Kasumi-1 (cell line): ENCODE measurements at places on chromosomes 5 and 9.

- DNase-seq: no peak
These were observed 92.1 kb upstream of the IFNE start for GRCh38 chr9:21574261-21574660.

DNA sequence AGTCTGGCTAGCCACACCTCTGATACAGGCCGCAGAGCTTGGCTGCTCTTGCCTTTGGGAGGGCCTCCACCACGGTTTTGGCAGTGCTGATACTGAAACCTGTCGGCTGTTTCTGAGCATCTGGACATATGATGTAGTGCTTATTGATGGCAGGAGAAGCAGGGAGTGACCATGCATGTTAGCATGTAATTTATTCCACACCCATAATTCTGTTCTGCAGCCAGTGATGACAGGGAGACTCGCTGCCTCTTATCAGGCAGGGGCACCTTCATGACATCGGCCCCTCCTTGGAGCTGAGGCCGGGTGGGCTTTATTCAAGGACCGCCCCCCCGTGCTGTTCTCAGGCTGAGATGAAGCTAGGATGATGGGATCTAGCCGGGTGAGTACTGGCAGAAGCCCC, 49.0 kb downstream of the OLFM1 start:
- DNase-seq: no peak

DNA sequence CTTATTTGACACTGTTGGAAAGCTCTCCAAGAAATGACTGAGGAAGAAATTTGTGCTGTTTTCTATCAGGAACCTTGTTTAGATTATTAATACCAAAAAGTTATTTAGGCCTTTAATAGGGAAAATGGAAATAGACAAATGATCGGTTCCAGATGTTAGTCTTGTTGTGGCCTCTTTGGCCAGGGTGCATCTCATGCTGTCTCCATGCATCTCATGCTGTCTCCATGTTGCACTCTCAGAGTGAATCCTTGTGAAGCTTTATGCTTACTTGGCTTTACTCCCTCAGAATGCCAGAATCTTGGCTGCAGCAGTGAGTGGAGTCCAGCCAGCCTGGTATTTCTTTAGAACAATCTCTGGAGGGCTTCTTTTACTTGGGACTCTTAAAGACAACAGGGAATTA, 185.5 kb downstream of the ARHGAP26 start:
- no peak for DNase-seq

DNA sequence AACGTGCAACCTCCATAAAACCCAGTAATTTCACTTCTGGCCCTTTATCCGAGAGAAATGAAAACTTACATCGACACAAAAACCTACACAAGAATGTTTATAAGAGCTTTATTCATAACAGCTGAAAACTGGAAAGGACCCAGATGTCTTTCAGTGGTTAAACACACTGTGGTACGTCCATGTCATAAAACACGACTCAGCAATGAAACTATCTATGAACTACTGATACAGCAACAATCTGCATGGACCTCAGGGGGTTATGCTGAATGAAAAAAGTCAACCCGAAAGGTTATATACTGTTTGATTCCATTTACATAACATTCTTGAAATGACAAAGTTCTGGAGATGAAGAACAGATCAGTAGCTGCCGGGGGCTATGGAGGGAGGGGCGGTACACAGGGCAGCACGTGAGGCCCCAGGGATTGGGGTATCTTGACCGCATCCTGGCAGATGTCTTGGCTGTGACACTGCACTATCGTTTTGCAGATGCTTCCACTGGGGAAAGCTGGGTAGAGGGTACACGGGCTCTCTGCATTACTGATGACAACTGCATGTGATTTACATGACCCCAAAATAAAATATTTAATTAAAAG, 4.1 kb downstream of the CCDC127 start:
- DNase-seq: no peak

DNA sequence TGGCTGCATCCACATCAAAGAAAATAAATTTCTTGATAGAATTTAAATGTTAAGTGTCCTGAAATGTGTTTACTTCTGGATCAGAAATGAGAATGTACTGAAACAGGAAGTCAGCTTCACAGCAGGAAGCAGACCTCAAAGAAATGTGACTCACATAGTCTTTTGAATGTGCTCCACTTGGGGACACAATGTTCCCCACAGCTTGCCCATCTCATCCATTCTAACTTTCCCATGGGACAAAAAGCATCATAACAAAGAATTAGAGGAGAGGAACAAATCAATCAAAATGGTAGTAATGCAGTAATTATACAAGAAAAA, 85.7 kb downstream of the GRAMD2B start:
- peak; percentile 55 for DNase-seq

GRCh38 chr9:85004818-85005413, 335.4 kb downstream of the NTRK2 start:
- DNase-seq: no peak

- DNase-seq: no peak
These were observed 19.4 kb downstream of the ZNF346 start for GRCh38 chr5:177041936-177042335.

GRCh38 chr5:38375423-38375822, 117.1 kb downstream of the EGFLAM start:
- DNase-seq: no peak

DNA sequence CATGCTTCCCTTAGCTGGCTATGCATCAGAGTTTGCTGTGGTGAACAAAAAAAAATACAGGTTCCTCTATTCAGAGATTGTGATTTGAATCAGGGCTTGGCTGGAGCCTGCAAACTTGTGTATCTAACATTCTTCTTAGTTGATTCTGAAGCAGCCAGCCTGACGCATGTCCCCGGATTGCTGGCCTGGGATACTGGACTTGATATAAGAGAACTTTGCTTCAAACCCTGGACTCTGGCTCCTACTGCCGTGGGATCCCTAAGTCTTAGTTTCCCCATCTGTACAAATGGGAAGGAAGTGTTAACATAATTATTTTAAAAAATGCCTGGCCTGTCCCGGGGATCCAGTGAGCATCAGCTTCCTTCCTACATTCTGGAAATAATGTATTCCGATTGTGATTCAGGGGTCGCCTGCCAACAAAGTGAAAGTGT, 292.8 kb downstream of the ARHGEF28 start:
- DNase-seq: no peak

GRCh38 chr5:155482428-155482827, 468.9 kb downstream of the KIF4B start:
- no peak for DNase-seq

DNA sequence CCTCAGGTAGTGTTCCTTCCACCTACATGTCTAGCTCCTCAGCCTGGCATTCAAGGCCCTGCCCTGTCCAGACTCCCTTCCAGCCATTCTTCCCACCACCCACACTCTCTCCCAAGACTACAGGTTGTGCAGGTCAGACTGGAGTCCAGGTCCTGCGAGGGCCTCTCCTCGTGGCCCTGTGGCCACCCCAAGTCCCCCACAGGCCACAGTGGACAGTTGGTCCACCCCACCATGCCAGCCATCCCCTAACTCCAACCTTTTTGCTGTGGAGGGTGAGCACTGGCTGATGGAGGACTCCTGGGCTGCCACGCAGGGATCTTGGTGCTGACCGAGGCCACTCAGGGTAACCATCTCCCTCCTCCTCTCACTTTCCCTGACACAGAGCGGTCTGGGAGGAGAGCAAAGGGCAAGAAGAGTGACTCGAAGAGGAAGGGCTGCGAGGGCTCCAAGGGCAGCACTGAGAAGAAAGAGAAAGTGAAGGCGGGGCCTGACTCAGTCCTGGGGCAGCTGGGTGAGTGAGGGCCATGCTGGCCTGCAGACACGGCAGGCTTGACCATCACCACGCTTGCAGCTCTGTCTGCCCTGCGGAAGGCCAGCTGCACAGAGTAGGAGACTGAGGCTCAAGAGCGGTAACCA, 51.0 kb downstream of the JADE2 start:
- no peak for DNase-seq

- DNase-seq: no peak
These were observed 2.8 kb downstream of the HSDL2 start for GRCh38 chr9:112382501-112383364.

DNA sequence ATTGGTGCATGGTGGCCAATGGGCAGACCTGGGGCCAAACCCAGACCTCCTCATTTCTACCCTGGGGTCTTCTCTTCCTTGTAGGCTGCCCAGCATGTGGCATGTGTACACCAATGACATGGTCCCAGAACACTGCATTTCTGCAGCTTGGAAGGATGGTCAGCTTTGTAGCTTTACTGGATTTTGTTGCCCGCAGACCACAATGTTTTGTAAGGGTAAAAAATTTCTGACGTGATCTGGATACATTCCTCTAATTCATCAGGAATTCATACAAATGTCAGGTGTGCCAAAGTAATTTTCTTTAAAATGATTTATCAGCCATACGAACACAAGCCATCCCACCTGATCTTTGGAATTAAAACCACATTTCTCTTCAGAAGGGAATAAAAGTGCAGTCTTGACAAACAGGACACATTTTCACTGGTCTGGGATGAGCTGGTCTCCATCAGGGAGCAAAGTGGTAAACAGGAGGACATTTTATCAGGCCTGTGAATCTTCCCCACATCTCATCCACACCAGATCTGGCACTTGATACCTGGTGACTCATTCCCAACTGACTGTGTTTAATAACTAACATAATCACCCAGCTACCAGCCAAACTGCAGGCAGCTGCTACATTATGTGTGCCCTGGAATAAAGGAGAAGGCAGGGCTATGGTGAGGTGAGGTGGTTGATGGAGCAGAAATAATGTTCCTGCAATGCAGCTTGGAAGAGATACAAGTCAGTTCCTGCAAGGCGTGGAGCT, 103.9 kb downstream of the SPOCK1 start:
- DNase-seq: no peak

DNA sequence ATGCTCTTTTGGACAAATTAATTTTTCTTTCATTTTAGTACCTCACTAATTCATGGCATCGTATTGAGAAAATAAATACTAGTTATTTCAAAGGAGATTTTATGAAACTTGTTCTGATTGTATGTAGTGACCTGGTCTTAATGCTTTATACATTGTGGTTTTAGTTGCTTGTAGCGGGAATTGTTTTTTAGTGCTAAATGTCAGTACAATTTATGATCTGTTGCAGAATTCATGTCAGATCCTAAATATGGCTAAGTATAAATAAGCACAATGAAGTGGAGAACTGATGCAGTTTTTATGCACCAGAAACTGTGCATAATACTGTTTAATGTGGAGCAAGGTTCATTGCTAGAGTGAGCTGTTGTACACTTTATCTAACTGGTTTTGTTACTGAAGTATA, 308.8 kb downstream of the PJA2 start:
- DNase-seq: no peak

- DNase-seq: no peak
These were observed 6.1 kb downstream of the TLE1 start for GRCh38 chr9:81683238-81683637.

DNA sequence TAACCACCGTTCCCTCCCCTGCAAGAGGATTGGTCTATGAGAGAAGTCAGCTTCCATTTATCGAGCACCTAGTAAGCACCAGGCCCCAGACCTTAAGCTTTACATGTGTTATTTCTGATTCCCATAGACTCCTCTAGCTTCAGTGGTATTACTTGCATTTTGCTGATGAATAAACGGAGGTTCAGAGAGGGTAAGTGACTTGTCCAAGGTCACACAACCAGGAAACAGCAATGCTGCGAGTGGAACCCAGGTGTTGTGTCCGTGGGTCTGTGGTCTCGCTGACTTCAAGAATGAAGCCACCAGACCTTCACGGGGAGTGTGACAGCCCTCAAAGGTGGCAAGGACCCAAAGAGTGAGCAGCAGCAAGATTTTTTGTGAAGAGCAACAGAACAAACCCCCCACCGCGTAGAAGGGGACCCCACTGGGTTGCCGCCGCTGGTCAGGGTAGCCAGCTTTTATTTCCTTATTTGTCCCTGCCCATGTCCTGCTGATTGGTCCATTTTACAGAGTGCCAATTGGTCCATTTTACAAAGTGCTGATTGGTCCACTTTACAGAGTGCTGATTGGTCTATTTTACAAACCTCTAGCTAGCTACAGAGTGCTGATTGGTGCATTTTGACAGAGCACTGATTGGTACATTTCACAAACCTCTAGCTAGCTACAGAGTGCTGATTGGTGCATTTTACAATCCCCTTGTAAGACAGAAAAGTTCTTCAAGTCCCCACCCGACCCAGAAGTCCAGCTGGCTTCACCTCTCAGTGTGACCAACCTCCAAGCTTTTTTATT, 29.1 kb upstream of the KCNIP1 start:
- DNase-seq: no peak

DNA sequence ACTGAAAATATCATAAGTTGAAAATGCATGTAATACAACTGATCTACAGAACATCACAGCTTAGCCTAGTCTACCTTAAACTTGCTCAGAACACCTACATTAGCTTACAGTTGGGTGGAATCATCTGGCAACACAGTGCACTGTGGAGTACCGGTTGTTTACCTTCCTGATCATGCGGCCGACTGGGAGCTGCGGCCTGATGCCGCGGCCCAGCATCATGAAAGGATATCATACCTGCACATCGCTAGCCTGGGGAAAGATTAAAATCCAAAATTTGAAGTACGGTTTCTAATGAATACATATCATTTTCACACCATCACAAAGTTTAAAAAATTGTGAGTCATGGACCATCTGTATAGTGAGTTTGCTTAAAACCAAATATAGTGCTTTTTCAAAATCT, 1.8 kb downstream of the HACD4 start:
- no peak for DNase-seq

- DNase-seq: peak; percentile 33
These were observed 9.4 kb upstream of the GABRA6 start for GRCh38 chr5:161676103-161676502.

GRCh38 chr9:134891053-134891452, 10.4 kb downstream of the FCN2 start:
- DNase-seq: no peak

- no peak for DNase-seq
These were observed 325.3 kb upstream of the GRAMD2B start for GRCh38 chr5:126097876-126098275.

DNA sequence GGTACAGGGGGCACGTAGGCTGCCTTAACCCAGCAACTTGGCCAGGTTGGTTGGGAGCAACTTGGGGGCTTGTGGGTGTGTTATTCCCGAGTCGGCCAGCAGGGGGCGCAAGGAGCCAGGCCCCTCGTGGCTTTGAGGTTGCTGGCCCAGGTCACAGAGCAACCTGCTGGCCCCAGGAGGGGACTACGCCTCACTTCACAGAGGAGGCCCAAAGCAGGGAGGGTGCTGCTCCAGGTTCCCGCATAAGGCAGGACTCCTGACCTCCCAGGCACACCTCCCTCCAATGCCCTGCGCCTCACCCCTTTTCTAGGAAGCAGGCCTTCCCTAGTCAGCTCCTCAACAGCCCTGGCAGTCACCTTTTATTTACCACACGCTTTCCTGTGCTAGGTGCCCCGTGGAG, 18.1 kb downstream of the KYAT1 start:
- DNase-seq: peak; percentile 51

DNA sequence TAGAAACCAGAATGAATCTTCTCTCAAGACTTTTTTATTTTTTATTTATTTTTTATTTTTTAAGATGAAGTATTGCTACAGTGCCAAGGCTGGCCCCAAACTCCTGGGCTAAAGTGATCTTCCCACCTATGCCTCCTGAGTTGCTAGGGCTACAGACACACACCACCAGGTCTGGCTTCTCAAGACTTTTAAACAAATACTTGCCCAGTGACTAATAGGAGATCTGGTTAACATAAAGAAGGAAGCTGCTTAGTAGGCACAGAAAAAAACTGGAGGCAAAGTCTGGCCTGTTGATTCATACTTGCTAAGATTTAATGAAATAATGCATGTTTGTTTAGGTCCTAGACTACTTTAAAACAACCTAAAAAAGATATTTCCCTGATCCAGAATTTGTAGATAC, 43.8 kb downstream of the SLC38A9 start:
- DNase-seq: peak; percentile 5

GRCh38 chr9:14838701-14839100, 71.5 kb downstream of the FREM1 start:
- DNase-seq: no peak

- no peak for DNase-seq
These were observed 19.6 kb downstream of the KLHL3 start for GRCh38 chr5:137716337-137716736.

GRCh38 chr9:116504893-116505480, 182.1 kb upstream of the TRIM32 start:
- no peak for DNase-seq
